Activated CD8-positive, alpha-beta memory T cell treated with anti-CD3 and anti-CD28 coated beads, Interleukin-2, amount 10 ng/mL, durations not matched to agents 7 days and 5 days (primary cell): ENCODE measurements at places on chromosomes 11 and 22. TPM values are rescaled to one million over a fixed set of nuclear protein-coding genes. Genes with fewer than 3 reads are reported as not detected.

The WT1 gene
- not detected for total RNA-seq

- no peak for DNase-seq
These were observed 255.3 kb upstream of the MTNR1B start for GRCh38 chr11:92714111-92714510.

- peak; percentile 77 for DNase-seq
These were observed 13.9 kb downstream of the OTUB1 start for GRCh38 chr11:64000026-64000739.

DNA sequence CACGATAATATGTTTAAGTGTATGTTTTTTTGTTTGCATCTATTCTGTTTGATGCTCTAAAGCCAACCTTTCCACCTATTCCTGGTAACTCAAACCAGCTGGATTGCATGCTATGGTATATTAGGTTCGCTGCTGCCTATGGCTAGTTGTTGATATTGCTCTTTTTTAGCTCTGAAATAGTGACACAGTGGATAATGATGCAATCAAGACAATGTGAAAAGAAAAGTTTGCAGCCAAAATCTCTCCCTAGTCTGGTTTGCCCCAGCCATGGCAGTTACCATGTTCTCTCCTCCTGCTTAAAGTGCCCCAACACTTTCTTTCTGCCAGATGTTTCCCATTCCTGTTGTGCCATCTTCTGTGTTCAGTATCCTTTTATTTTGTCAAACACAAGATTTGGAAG is 269.7 kb downstream of the DYNC2H1 start:
- no peak for DNase-seq

DNA sequence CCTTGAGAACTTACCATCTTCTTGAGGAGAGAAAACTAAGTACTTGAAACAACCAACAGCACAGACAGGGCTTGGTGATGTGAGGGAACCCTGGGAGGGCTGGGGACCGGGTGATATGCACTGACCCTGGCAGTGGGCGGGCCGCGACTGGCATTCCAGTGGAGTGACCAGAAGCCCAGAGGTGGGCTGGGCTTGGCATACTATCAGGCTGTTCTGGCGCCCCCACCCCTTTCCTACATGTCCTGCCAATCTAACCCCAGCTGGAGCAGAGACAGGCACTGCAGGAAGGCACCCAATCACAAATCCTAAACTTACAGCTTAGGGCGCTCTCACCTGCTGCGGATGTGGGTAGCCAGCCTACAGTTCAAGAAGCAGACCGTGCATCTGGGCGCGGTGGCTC is 54.0 kb upstream of the GCAT start:
- DNase-seq, result no peak

- DNase-seq, result no peak
These were observed 12.3 kb upstream of the DLAT start for GRCh38 chr11:112012874-112013273.
